AG09309 (cell line): ENCODE measurements at places on chromosomes 12 and 14.

DNA sequence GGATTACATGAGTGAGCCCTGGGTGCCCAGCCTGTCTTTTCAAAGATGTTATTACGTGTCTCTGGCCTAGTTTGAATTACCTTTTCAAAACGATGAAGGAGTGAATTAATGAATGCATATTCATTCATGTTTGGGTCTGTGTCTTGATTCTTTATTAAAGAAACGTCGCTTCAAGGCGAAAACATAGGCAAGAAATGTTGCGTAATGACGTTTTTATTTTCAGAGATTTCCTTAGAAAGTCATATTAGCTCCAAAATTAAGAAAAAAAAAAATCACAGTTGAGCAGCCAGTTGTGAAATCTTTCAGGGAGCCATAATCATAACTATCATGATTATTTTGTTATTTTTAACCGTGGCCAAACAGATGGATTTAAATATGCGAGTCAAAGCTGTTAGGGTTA is 3.5 kb downstream of the PPFIBP1 start:
- DNase-seq, result no peak

- DNase-seq, result no peak
These were observed 159.3 kb downstream of the SLC15A4 start for GRCh38 chr12:128664501-128664900.

GRCh38 chr14:80764921-80765507 is 176.5 kb downstream of the CEP128 start:
- DNase-seq, result no peak

GRCh38 chr12:25670076-25671055 is 117.3 kb upstream of the LMNTD1 start:
- no peak for DNase-seq

- no peak for DNase-seq
These were observed 37.3 kb upstream of the FGF6 start for GRCh38 chr12:4482936-4483335.

- DNase-seq, result no peak
These were observed 150.8 kb downstream of the HELB start for GRCh38 chr12:66453120-66453519.

- DNase-seq, result no peak
These were observed 49.4 kb downstream of the BICD1 start for GRCh38 chr12:32155961-32156529.

- no peak for DNase-seq
These were observed 3.3 kb upstream of the TMEM117 start for GRCh38 chr12:43832463-43833168.
